ENCODE measurements at places on chromosomes 7 and 10.

DNA sequence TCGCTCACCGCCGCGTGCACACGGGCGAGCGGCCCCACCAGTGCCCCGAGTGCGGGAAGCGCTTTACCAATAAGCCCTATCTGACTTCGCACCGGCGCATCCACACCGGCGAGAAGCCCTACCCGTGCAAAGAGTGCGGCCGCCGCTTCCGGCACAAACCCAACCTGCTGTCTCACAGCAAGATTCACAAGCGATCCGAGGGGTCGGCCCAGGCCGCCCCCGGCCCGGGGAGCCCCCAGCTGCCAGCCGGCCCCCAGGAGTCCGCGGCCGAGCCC lies 3.3 kb downstream of the REPIN1 start:
- DNase-seq, result no peak

DNA sequence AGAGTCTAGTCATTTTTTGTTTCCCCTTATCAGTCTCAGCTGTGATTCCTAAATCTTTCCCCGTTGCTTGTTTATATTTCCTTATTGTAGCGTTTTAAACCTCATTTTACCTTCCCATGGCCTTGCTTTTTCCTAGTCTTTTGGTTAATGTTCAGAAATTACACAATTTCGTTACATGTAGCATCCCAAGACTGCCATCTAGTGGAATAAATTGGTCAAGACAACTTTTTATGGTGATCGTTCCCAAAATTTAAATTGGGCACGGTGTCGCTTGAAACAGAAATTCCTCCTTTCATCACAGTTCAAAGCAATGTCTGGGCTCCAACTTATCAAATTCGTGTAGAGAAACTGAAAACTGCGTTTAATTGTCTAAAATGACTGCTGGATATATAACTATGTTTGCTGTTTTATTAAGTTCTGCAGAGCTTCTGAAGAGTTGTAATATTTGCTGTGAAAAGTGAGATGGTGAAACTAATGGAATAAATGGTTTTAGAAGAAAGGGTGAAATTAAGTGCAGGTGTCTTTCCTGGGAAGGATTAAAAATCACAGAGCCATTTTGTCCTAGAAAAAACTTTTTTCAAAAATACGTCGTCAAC lies 370.2 kb downstream of the PHF14 start:
- no peak for DNase-seq

- DNase-seq, result no peak
These were observed 145.7 kb downstream of the HGF start for GRCh38 chr7:81624021-81624592.

- DNase-seq, result no peak
These were observed 12.5 kb upstream of the LYZL1 start for GRCh38 chr10:29276251-29276850.

GRCh38 chr7:150855046-150855445 lies 2.7 kb downstream of the AOC1 start:
- peak; percentile 30 for DNase-seq

DNA sequence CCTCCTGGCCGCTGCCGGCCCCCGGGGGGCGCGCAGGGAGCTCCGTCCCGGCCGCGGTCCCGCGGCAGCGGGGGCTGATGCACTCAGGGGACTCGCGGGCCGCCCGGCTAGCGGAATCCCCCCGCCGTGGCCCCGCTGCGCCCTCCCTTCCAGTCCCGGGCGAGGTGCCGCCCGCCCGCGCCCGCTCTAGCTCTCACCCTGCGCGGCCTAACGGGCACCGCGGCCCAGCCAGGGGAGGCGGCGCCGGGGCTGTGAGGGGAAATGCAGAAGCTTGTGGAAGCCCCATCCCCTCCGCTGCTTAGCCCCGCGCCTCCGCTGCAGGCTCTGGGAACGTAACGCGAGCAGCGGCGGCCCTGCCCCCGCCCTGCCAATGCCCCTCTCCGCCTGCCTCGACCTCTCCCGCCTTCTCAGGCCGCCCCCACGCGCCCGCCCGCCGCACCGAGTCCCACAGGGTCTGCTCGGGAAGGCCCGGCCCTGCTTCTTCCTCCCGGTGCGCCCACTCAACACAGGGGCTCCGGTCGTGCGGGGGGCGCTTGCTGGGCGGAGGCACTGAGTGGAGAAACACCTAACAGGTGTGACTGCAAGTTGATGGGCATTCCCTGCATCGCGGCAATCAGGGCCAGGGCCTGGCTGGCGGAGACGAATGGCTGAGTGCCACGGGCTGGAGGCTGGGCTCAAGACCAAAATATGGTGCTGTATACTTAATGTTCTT lies 384 bp upstream of the TMEM229A start:
- DNase-seq, result no peak

- no peak for DNase-seq
These were observed 4.5 kb downstream of the GRID1 start for GRCh38 chr10:86362129-86362527.

GRCh38 chr7:26696978-26697377 lies 167.4 kb downstream of the SKAP2 start:
- DNase-seq, result no peak

DNA sequence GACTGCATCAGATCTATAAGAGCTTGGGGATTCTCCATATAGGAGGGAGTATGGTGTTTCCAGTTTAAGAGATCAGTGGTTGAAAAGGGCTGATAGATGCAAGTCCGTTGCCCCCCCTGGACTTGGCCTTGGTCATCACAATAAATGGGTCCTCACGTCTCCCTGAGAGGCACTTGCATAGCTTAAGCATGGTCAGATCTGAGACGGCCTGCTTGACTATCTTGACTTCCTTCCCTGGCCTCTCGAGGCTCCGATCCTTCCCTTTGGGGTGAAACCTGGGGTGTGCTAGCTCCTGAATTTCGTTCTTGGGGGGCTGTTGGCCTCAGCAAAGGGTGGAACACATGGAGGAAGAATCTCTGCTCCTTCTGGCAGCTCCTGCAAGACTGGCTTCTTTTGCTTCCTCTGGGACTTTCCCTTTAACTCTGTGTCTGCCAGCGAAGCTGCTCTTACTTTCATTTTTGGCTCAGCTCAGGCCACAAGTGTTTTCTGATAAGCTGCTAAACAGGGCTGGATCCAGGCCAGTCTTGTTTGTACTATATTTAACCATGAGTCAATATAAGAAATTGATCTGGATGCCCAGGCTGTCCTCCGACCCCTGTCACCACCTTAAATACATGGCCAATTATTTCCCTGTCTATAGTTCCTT lies 11.2 kb upstream of the ZNF485 start:
- no peak for DNase-seq

GRCh38 chr7:51311166-51311565 lies 5.4 kb downstream of the COBL start:
- no peak for DNase-seq

GRCh38 chr7:19368491-19368925 lies 223.3 kb upstream of the FERD3L start:
- no peak for DNase-seq

All from liver (tissue), 10 donors.